ENCODE measurements at places on chromosomes 1 and 21. TPM values are rescaled to one million over a fixed set of nuclear protein-coding genes. Genes with fewer than 3 reads are reported as not detected.

Gene PTPN7
- total RNA-seq, result not detected

- no peak for DNase-seq
Observed at GRCh38 chr1:55558515-55558914, 343.4 kb upstream of the USP24 start.

DNA sequence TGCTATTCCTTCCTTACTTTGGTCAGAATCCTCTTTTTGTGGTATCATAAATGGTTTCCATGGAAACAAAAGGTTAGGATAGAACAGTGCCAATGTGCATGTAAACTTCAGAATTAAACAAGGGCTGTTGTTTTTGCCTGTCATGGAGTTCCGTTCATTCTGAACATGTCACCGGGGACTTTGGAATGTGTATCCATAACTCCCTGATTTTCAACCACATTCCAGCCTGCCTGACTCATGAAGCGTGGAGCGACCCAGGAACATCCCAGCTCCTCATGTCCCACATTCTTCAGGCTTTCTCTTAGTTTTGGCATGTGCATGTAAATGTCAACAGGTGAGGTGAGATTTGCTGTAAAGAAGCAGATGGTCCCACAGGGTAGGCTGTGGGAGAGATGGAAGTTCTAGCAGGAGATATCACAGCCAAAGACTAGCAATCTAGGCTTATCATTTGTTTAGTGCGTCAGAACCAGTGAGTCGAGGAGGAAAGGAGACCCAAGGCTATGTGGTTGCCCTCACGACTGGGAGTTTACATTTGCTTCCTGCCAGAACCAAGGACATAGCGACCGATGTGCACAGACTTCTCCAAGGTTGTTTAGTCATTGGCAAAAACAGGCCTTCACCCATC lies 23.0 kb upstream of the DNAJC11 start:
- DNase-seq, result no peak

GRCh38 chr1:21077085-21077484 lies 99.6 kb downstream of the EIF4G3 start:
- DNase-seq, result no peak

DNA sequence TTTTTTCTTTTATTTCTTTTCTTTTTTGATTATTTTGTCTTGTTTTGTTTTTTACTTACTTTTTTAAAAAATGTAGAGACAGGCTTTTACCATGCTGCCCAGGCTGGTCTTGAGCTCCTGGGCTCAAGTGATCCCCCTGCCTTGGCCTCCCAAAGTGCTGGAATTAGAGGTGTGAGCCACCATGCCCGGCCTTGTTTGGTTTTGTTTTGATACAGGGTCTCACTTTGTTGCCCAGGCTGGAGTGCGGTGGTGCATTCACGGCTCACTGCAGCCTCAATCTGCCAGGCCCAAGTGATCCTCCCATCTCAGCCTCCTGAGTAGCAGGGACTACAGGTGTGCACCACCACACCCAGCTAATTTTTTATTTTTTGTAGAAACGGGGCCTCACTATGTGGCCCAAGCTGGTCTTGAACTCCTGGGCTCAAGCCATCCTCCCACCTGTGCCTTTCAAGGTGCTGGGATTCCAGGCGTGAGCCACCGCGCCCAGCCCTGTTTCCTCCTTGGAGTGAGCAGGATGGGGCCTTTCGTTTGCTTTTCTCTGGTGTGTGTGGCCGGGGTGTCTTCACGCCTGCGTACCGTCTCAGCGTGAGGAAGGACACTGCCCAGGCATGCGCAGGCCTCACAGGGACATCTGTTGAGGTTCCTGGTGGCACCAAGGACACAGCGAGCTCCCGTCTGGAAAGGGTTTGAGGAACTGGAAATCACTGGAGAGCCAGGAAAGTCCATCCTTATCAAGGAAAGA lies 15.5 kb downstream of the SLC45A1 start:
- no peak for DNase-seq

DNA sequence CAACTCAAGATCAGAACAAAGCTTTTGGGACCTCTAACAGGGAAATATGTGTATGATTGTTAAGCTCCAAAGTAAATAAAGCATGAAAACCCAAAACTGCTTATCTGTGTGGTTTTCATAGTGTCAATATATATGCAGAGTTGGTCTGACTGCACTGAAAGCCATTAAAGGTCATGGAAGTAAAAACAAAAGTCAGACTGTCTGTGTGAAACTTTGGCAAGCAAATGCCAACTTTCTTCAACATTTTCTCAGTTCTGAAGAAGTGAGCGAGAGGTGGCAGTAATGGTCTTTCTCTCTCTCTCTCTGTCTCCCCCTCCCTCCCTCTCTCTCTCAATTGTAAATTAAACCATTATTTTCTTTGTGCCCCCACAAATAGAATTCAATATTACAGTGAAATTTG lies 100.1 kb upstream of the S1PR1 start:
- DNase-seq, result no peak

All from progenitor cell of endocrine pancreas (in vitro differentiated cells).